Nasal cavity respiratory epithelium epithelial cell of viscerocranial mucosa (primary cell): ENCODE measurements at places on chromosomes 2 and 18. TPM values are rescaled to one million over a fixed set of nuclear protein-coding genes. Genes with fewer than 3 reads are reported as not detected.

Gene UGT1A5
- 2.3 TPM in 1 of 2 replicates, not detected in the other for total RNA-seq

Gene CRYBA2
- total RNA-seq, result not detected in 2 replicates

Gene CPLX4
- total RNA-seq, result not detected in 2 replicates

Gene GPR45
- total RNA-seq, result not detected in 2 replicates

Gene OR6B2
- total RNA-seq, result not detected in 2 replicates

Gene SERPINB2
- total RNA-seq, result 44.4 and 182 TPM in 2 replicates

Gene ACADL
- total RNA-seq, result under 0.01 and 1.00 TPM in 2 replicates

Gene AP1S3
- total RNA-seq, result 70.7 and 87.1 TPM in 2 replicates

Gene VWC2L
- total RNA-seq, result 0.07 TPM in 1 of 2 replicates, not detected in the other
